ENCODE measurements at places on chromosomes 13 and 19. TPM values are rescaled to one million over a fixed set of nuclear protein-coding genes. Genes with fewer than 3 reads are reported as not detected.

GPC5 gene
- total RNA-seq: 3.0 TPM

GRCh38 chr13:111476197-111476596, 155.8 kb downstream of the TEX29 start:
- no peaks in the 10 kb centered on the region for H3K4me1 ChIP-seq
- H3K36me3 ChIP-seq: no peaks in the 10 kb centered on the region
- H3K27ac ChIP-seq: no peak overlapping the region
- peaks cover 5% of the 10 kb centered on the region for H3K27me3 ChIP-seq
- H3K4me3 ChIP-seq: no peak overlapping the region

GRCh38 chr19:10620786-10621185, 4.6 kb upstream of the SLC44A2 start:
- DNase-seq: no peak
- no peaks in the 10 kb centered on the region for H3K27me3 ChIP-seq
- no peak overlapping the region for H3K4me3 ChIP-seq
- H3K4me1 ChIP-seq: peaks cover 13% of the 10 kb centered on the region

GRCh38 chr13:44298314-44298713, 75.3 kb upstream of the SERP2 start:
- no peak overlapping the region for H3K4me3 ChIP-seq
- DNase-seq: no peak
- no peaks in the 10 kb centered on the region for H3K36me3 ChIP-seq

PRRG2 gene
- total RNA-seq: not detected

ZNF541 gene
- 1.1 TPM for total RNA-seq

GRCh38 chr13:35724446-35724845, 248.0 kb upstream of the MAB21L1 start:
- no peak for DNase-seq
- no peaks in the 10 kb centered on the region for H3K36me3 ChIP-seq
- H3K27ac ChIP-seq: peak overlapping the region; percentile 70
- no peaks in the 10 kb centered on the region for H3K27me3 ChIP-seq
- peaks cover 48% of the 10 kb centered on the region for H3K4me1 ChIP-seq

Data from sigmoid colon (tissue), 7 donors.